ENCODE measurements at places on chromosomes 4 and X.

GRCh38 chr4:128525992-128526630 is 238.5 kb upstream of the PGRMC2 start:
- no peak for DNase-seq

- DNase-seq, result no peak
Observed at GRCh38 chr4:134078230-134078914, 123.2 kb downstream of the PABPC4L start.

- no peak for DNase-seq
Observed at GRCh38 chrX:110004215-110004614, 1.3 kb downstream of the TMEM164 start.

DNA sequence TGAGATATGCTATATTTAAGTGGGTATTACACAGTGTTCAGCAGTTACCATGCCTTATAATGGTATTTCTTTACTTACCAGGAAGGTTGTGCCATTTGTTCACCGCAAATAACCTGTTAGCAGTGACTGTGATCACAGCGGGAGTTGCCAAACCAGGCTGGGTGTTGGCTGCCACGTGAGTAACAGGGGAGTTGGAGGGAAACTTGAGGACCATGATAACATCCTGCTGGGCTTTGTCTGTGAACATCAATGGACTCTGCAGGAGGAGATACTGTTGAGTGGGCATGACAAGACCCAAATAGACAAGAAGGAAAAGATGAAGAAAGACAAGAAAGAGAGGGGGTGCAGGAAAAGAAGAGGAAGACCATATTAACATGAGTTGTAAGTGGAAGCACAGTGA is 242.9 kb downstream of the DCLK2 start:
- no peak for DNase-seq

- no peak for DNase-seq
Observed at GRCh38 chr4:134735901-134736300, 534.3 kb upstream of the PABPC4L start.

Data from activated T-helper 1 cell treated with anti-CD3 and anti-CD28 coated beads, Interleukin-2, amount 50 U/mL, for 16 hours (primary cell).